ENCODE measurements at places on chromosomes 2 and 18.

- DNase-seq, result no peak
These were observed 52.1 kb upstream of the EPB41L5 start for GRCh38 chr2:119960821-119961220.

DNA sequence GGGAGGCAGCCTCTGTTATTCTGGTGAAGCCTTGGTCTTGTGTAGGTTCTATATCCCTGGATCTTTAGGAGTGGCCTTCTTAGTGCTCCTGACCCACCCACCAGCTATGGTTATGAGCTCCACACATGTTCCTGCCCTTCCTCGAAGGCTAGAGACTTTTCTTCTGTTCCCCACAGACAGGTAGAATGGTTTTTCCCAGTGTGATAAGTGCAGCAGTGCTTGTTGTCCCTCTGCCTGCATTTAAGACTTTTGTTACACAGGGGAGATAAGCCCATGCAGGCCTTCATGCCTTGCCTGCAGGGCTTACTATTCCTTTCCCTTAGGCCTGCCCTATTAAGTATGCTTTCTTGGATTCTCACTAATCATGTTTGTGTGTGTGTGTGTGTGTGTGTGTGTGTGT lies 48.4 kb upstream of the DSC1 start:
- no peak for DNase-seq

DNA sequence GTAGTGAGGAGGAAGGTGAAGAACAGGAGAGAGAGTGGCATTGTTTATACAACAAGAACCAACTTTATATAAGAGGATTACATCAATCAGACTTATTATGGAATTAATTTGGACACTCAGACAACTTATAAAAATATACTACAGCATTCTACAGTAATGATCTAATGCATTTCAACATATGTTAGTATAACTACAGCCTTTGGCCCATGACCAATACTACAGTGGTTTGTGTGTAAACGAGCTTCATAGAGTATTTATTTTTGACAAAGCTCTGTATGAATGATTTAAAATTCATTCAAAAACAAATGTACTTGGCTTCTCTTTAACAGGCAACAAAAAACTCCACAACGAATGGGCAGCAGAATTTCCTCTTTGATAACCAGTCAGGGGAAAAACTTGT lies 72.8 kb downstream of the ZNF521 start:
- DNase-seq, result no peak

DNA sequence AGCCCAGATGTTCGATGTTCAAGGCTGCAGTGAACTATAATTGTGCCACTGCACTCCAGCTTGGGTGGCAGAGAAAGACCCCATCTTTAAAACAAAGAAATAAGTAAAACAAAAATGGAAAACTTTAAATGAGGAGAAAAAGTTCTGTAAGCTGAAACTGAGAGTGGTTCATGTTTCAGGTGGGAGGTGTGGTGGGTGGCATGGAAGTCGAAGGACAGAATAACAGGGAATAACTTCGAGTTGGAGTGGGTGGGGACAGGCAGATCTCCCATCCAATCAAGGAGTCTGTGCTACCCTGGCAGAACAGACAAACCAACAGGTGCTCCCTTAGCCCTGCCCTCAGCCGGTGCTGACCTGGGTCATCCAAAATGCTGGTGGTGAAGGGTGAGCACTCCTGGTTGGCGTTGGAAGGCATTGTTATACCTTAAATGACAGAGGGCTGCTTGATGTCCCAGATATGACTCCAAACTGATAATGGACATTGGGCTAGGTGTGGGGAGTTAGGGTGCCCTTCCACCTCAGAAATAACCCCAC lies 328.4 kb downstream of the DYSF start:
- no peak for DNase-seq

DNA sequence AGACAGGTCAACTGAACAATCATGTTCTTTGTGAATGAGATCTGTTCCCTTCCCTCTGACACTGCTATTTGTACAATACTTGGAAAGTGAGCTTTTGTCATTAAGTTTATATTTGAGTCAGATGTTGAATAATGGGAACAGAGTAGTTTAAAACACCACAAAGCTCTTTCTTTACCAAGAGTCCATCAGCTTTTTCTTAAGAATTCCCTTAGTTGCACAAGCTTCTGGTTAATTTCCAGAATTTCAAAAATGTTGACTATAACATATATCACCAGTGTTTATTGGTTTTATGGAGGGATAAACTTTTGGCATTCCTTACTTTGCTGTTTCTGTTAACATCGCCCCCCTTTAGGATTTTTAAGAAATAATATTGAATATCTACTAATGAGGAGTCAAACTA lies 403.7 kb downstream of the CCDC85A start:
- no peak for DNase-seq

GRCh38 chr2:10475811-10476660 lies 27.9 kb upstream of the ODC1 start:
- DNase-seq, result no peak

DNA sequence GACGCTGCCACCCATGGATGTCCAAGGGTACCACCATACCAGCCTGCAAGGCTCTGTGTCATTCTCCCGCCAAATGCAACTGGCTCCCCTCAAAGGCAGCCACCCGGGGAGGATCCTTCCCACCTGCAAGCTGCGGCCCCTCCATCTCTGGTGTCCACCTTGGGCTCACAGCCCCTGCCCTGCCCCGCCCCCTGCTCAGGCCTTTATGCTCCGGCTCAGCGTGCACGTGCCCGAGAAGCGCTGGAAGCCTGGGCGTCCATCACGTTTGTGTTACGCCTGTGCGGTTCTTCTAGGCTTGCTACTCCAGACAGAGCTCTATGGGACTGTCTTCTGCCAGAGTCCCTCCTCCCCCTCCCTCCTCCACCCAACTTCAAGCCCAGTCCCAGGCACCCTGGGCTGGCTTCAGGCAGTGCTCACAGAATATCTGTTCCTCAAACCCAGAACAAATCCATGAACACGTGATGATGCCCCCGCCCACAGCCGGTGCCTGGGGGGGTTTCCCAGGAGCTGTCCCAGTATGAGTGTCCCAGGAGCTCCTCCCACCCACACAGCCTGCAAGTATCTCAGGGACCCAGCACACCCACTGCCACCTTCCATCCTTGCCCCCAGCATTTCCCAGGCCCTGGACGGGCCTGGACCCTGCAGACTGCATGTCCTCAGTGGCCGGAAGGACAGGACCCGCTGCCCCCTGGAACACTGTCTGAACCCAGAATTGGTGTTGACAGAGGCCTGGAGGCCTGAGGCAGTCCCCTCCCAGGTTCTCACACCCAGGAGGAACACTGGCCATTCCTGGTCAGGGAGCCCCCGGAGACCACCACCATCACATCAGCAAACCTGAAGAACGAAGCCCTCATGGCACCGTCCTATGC lies 30.3 kb downstream of the KIF1A start:
- no peak for DNase-seq

GRCh38 chr2:158973116-158973956 lies 4.9 kb downstream of the TANC1 start:
- peak; percentile 72 for DNase-seq

GRCh38 chr2:84477886-84478285 lies 18.8 kb upstream of the SUCLG1 start:
- DNase-seq, result no peak

- no peak for DNase-seq
These were observed 43.4 kb downstream of the BCL2L11 start for GRCh38 chr2:111164078-111164477.

DNA sequence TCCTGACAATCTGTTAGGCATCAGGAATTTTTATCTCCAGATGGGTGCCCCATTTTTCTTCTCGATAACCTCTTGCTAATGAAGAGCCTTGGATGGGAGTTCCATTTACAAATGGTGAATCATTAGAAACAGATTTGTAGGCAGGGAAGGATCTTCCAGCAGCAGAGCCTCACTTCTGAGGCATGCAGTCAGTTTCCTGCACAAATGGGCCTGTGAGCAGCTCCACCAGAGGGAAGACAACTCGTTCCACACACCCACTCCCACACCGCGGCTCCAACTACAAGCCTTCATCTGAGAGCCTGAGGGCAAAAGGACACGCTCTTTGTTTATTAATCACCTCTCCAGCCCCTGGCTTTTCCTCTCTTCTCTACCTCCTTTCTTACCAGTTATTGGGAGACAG lies 108.5 kb downstream of the CTAGE1 start:
- no peak for DNase-seq

DNA sequence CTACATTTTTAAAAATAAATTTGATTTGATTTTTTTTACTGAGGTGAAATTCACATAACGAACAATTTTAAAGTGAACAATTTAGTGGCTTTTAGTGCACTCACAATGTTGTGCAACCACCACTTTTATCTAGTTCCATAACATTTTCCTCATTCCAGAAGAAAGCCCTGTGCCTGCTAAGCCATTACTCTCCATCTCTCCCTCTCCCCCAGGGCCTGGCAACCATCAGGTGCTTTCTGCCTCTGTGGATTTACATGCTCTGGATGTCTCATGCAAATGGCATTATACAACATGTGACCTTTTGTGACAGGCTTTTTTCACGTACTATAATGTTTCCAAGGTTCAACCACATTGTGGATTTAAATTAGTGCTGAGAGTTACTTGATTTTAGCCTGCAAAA lies 19.9 kb upstream of the LDLRAD4 start:
- DNase-seq, result no peak

DNA sequence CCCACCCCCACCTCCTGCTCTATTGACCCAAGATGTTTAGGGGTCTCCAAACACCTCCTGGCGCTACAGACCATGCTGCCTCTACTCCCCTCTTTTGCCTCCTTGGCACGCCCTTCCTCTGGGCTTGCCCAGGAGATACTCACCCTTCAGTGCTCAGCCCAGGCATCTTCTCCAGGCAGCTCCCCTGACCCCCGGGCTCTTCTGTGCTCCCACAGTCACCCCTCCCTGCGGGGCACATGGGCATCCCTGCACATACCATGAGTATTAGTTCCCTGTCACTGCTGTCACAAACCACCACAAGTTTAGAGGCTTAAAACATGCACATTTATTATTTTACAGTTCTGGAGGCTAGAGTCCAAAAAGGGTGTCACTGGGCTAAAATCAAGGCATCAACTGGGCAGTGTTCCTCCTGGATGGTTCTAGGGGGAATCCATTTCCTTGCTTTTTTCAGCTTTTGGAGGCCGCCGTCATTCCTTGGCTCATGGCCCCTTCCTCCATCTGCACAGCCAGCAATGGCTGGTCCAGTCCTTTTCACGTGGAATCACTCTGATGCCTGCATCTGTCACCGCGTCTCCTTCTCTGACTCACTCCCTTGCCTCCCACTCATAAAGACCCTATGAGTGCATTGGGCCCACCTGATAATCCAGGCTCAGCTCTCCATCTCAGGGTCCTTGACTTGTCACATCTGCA lies 230.4 kb upstream of the COPS8 start:
- DNase-seq, result no peak

GRCh38 chr2:29894822-29895614 lies 26.4 kb downstream of the ALK start:
- no peak for DNase-seq

GRCh38 chr2:127358044-127358443 lies 29.7 kb downstream of the MAP3K2 start:
- DNase-seq, result no peak
